ENCODE measurements at places on chromosomes 4 and X.

- DNase-seq: no peak
Measured at GRCh38 chr4:6806924-6807626, 24.5 kb downstream of the KIAA0232 start.

DNA sequence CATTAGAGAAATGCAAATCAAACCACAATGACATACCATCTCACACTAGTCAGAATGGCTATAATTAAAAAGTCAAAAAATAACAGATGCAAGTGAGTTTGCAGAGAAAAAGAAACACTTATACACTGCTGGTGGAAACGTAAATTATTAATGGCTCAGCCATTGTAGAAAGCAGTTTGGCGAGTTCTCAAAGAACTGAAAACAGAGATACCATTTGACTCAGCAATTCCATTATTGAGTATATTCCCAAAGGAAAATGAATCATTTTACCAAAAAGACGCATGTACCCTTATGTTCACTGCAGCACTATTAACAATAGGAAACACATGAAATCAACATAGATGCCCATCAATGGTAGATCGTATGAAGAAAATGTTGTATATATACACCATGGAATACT, 75.0 kb downstream of the NAA11 start:
- no peak for DNase-seq

DNA sequence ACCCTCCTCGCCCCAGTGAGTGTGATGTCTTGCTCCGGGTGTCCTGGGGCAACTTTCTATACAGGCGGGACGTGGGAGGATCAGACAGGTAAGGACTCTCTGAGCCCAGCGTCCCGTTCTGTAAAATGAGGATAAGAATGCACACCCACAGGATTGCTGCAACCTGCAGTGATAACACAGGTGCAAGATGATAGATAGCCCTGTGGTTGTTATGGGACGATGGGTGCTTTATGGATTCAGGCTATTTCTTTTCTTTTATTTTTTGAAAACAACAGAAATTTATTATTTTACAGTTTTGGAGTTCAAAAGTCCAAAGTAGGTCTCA, 28.6 kb downstream of the BEX3 start:
- no peak for DNase-seq

DNA sequence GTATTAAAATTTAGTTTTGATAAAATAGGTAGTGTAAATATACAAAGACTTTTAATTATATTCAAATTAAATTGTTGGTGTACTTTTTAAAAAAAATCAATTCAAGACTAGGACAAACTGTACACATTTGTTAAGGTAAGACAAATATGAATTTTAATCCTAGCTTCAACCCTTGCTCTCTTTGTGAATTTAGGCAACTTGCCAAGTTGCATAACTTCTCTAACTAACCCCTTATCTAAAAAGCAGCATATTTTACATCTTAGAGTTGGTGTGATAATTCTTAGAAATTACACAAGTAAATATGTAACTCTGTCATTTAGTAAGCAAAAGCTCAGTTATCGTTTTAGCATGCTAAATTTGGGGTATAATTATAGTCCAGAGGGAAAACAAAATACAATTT, 78.1 kb upstream of the FSTL5 start:
- no peak for DNase-seq

DNA sequence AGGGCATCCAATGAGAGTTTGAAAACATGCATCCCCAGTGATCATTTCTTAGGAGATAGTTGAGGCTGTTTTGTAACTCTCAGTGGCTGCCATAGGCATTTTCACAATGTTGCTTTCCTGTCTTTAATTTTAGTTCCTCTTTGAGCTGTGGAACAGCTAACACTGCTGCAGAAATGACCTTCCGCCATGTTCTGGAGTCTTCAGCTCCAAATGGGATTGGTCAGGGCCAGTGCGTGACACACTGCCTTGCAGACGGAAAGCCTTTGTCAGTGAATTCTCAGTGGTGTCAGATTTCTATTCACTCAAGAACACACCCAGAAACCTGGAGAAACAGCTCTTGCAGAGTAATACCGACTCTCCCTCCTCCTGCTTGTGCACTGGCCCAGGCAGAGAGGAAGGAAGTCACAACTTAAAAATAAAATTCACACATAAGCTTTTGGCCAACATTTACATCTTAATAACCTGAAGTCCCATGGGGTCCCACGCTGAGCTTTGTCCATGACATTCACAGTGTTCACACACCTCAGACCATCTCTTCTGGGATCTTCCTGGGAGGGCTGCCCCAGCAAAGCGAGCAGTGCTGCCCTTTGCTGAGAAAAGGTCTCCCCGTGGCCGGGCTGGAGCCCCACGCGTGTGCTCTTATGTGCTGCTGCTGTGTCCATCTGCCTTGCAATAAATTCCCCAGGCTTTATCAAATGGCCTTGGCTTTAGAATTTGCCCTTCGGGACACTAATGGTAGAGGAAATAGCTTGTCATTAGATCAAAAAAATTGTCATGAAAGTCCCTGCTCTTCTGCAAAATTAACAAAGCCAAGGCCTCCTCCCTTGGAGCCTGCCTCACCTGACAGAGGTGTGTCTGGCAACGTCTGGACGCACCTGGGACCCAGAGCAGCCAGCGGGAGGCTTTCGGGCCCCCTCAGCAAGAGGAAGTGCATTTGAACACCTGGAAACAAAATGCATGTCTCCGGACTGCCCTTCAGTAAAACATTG, 126.8 kb downstream of the IRF2 start:
- peak; percentile 82 for DNase-seq

DNA sequence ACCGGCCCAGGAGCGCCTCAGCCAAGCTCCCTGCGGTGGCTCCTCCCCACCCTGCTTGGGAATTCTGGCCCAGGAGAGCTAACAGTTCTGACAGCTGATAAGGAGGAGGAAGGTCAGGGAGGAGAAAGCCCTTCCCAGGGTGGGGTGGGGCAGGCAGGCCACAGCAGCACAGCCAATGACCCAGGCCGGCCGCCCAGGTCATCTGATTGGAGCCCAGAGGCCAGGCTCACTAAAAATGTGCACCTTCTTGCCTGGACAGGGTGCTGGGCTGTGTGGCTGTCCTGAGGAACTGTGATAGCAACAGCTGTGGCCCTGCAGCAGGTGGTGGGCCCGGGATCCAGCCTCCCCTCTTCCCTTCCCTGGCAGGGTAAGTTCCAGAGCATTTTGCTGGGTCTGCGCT, 17.2 kb upstream of the SH3TC1 start:
- DNase-seq: no peak

GRCh38 chr4:107950746-107951540, 19.6 kb downstream of the CYP2U1 start:
- no peak for DNase-seq

DNA sequence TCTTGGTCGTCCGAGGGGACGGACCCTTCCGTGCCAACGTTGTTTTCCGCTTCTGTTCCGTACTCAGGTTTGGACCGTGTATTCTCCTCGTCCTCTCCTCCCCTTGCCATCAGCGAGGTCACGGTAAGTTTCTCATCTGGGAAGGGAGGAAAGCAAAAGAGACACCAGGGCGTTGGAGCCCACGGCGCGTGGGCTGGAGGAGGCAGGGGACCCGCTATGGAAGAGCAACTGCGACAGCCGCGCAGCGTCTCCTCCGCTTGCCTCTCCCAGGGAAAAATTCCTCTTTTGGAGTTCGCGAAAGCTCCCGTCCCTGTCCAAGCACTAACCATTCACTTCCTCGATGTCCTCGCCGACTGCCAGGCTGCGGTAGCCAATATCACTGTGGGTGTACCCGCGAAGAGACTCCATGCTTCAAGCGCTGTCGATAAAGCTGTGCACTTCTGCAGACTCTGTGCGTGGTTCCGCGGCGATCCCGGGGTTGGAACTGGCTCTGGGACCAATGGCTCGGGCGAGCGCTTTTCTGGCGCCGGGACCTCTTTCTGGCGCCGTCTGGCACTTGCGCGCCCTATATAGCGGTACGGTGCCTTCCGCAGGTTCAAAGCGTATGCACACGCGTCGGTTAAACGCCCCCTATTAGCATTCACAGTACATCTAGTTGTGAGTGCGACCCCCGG, at the start of gene ESX1:
Gene ESX1 (minus strand): TSS at position 492 of the 674 bp plus-strand sequence. CDS start 84 bp downstream, at position 408.
- peak; percentile 9 for DNase-seq
